ENCODE measurements at places on chromosomes 2 and 18.

DNA sequence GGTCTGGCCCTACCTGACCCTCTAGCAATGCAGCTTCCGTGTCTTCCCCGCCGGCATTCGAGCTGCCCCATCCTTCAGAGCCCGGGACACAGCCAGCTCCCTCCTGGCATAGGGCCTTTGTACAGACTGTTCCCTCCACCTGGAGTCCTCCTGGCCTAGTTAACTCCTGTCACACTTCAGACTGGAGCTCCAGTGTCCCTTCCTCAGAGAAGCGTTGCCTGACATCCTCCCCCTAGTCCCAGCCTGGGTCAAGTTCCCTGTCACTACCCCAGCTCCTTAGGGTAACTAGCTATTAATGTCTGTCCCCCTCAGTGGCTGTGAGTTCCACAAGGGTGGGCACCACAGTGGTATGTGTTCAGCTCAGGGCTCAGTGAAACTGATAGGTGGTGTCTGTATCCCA, 45.5 kb upstream of the LOXHD1 start:
- DNase-seq = no peak

GRCh38 chr18:48477348-48477747, 61.5 kb upstream of the CTIF start:
- DNase-seq = no peak

GRCh38 chr2:217436386-217436785, 566.4 kb downstream of the TNS1 start:
- no peak for DNase-seq

DNA sequence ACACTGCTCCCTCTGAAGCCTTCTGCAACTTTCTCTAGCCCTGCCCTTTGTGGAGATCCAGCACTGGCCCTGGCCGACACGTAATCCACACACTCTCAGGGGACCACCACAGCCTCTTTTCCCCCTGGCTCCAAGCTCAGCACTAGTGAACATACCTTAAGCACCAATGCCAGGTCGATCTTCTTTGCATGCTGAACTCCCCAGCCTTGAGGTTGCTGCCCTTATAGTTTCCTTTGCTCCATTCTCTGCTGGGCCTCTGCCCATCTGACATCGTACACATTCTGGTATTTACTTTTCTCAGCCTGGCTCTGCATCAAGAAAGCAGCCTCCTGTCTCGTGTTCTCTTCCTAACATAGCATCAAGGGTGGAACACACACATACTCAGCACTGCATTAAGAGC, 361.5 kb downstream of the LPIN1 start:
- no peak for DNase-seq

- DNase-seq = no peak
Observed at GRCh38 chr18:48727681-48728080, 188.8 kb downstream of the CTIF start.
